Stimulated activated CD8-positive, alpha-beta memory T cell treated with anti-CD3 and anti-CD28 coated beads, Interleukin-4, amount 100 ng/mL, for 48 hours (primary cell): ENCODE measurements at places on chromosomes 11 and 22.

DNA sequence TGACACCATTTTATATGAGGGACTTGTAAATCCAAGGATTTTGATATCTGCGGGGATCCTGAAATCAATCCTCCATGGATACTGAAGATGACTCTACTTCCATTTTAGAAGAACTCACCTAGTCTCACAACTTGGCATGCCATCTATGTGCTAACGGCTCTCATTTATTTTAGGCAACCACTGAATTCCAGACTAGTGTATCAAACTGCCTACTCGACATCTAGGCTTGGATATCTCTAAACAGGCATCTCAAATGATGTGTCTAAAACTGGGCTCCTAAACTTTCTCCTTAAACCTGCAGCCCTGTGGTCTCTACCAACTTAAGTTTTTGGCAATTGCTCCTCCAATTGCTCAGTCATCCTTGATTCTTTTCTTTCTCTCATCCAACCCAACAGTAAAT is 31.2 kb upstream of the CLNS1A start:
- DNase-seq: no peak

GRCh38 chr11:96197103-96197502 is 145.9 kb downstream of the MAML2 start:
- DNase-seq: no peak

- DNase-seq: no peak
Observed at GRCh38 chr22:17199003-17199731, 20.1 kb downstream of the ADA2 start.

DNA sequence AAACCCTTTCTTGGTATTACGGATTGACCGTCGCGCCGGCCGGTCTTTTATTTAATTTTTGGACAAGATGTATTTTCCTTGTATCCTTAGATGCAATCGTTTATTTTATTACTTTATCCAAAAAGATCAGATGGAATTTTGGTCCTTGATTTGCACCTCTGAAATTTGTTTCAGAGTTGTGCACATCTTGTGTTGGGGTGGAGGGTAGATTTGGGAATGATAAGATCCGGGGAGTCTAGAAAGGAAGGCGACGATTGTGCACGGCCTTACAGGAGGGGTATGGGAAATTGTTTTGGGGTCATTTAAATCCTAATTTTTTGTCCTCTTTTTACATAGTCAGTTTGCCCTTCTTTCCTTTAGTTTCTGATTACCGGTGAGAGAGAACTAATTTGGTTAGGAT is 1.4 kb downstream of the KDM2A start:
- no peak for DNase-seq

- DNase-seq: no peak
Observed at GRCh38 chr11:44780940-44781631, 54.3 kb downstream of the TSPAN18 start.

- no peak for DNase-seq
Observed at GRCh38 chr11:61628662-61628970, 47.7 kb upstream of the SYT7 start.

DNA sequence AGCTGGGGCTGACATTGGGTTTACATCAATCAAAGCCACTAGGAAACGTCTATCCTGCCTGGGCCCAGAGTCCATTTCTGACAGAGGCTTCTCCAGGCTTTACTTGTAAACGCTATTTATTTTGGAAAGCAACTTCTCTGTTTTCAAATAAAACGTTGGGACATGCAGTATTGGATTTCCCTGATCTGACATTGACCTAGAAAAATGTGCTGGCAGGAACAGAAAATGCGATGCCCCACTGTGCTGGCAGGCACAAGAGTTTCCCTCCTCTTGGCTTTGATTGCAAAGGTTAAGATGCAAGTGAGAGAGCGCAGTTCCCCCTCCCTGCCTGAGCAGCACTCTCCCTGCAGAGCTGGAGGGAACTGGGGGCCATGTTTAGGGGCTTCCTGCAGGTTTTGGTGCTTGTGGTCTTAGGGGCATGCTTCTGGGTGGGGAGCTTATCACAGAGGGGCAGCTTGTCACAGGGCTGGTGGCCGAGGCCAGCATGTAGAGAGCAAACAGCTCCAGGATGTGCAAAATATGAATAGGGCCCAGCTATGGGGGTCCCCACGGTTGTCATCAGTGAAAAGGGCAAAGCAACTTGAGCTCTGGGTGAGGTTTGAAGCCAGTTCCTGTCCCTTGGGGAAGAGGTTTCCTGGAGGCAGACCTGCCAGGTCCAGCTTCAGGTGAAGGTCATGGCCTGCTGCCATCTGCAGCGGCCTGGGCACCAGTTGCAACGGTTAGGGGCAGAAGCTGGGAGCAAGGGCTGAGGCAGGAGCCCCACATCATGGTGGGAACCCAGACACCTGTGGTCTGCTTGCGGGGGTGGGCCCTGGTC is 42.3 kb upstream of the DKK3 start:
- no peak for DNase-seq

DNA sequence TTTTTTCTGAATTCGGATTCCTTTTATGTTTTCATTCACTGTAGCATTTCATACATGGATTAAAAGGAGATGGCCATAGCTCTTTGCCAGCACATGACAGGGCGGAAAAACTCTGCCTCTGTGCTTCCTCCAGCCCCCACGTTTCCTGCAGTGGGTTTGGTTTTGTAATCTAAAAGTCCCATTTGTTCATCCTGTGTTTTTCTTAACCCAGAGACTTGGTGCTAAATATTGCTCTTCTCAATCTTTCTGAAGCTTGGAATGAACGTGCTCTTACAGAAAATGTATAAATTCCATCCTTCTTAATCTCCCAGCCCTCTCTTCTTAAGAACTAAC is 89.9 kb downstream of the PPP6R3 start:
- peak; percentile 51 for DNase-seq

DNA sequence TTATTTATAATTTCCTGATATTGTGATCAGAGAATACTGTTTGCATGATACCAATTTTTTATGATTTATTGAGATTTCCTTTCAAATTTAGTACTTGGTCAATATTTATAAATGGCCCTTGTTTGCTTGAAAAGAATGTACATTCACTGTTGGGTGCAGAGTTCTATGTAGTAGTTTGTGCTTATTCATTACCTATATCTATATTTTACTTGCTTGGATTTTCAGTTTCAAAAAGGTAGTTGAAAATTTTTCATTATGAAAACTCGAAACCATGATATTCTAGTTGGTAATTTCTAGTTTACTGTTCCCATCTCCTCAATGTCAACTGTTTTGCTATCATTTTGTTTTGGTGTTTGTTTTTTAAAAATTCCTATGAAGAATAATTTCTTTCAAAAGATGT is 155.7 kb downstream of the AASDHPPT start:
- DNase-seq: no peak

DNA sequence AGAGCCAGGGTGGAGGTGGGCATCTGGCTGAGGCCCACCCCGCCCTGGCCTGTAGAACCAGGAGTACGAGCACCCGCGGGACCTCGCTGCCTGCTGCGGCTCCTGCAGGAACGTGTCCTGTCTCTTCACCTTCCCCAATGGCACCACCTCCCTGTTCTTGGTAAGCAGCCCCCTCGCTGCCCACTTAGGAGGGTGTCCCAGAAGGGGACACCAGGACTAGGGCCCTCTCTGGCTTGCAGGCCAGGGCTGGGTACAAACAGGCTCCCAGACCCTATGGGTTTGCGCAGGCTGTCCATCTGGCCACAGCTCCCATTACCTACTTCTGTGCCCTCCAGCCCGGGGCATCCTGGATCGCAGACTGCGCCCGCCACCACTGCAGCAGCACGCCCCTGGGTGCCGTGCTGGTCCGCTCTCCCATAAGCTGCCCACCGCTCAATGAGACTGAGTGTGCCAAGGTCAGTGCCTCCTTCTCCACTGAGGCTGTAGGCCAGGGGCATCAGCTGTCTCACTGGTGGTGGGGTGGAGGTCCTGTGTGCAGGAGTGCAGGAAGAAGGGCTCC is 77.5 kb upstream of the MYOD1 start:
- no peak for DNase-seq

GRCh38 chr11:116042146-116042545 is 537.9 kb upstream of the CADM1 start:
- DNase-seq: no peak
